ENCODE measurements at places on chromosomes 7 and 10. TPM values are rescaled to one million over a fixed set of nuclear protein-coding genes. Genes with fewer than 3 reads are reported as not detected.
A peak's percentile ranks its signal among the peaks of the same experiment; 100 is the strongest.

The ASIC3 gene
- 0.17 TPM for total RNA-seq

DNA sequence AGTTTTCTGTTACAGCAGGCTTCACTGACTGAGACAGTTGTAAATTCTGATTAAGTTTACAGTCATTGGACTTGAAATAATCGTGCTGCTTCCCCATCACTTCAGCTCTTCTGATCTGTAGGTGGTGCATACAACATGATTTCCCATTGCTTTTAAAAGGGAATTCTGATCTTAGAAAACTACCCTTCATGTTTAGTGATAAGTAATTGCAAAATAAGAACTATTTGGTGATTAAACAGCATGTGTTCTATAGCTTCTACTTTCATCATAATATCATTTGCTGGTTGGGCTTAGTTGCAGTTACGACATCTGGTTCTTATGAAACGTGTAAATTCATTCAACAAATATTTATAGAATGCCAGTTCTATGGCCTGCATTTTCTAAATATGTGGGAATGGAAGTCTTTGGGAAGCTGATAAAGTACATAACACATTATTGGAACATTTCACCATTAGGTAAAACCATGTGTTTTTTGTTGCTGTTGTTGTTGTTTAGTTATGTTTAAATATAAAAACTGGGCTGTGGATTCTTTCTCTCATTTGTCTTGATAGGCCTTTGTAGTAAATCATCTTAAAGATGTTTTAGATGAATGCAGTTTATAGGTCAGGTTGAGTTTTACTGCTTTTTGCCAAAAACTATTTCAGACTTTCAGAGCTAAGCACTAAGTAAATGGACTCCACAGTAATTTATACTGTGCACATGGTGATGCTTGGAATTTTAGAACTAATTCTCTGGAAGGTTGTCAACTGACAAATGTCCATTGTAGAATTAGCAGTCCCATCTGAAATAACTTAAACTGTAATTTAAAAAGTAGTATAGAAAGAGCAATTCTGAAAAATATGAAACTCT, 13.1 kb downstream of the GNAI1 start:
- DNase-seq: peak; percentile 93

GRCh38 chr10:95246582-95247051, 44.2 kb downstream of the PDLIM1 start:
- DNase-seq: peak; percentile 70

- DNase-seq: no peak
Measured at GRCh38 chr10:116611153-116611545, 9.6 kb upstream of the PNLIPRP2 start.

GRCh38 chr7:1719913-1720312, 49.8 kb downstream of the ELFN1 start:
- no peak for DNase-seq

GRCh38 chr10:60236869-60237524, 152.7 kb downstream of the ANK3 start:
- no peak for DNase-seq

DNA sequence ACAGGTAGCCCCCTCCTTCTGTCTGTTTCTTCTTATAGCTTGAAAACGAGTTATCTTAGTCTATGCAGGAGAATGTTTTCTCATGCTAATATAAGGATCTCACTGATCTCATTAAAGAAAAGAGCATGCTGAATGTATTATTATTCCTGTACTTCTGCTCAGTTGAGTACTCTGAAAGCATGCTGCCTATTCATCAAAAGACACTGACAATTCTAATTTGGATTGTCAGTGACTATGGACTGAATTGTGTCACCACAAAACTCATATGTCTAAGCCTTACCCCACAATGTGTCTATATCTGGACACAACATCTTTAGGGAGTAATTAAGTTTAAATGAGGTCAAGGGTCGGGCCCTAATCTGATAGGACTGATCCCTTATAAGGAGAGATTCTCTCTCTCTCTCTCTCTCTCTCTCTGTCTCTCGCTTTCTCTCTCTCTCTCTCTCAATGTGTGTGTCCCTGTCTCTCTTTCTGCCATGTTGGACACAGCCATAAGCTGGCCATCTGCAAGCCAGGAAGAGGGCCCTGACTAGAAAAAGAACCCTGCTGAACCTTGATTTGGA, 98.4 kb downstream of the GNAT3 start:
- DNase-seq: no peak

DNA sequence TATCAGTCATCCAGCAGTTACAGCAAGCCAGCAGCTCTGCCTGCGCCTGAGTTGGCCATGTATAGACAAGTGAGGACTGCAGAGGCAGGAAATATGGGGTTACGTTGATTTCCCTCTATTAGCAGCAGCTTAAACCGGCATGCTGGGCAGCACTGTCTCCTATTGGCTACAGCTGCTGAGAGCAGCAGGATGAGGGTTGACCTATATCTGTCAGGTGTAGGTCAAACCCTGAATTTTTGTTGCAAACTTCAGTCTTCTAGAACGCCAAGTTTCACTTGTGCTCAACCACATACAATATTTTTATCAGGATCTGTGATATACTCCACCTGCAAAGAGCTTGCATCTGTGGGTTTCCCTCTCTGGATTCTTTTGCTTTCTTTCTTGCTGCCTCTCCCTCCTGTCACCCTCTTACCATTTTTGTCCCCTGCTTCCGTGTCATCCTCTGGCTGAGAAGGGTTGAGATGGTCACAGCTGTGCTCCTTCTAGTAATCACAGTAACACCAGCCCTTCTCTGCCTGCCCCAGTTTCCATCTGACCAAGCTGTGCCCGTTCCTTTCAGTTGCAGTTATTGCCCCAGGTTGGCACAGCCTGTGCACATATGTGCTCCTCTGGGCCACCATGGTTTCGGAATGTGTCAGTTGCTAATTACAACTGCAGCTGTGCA, 23.8 kb upstream of the GLCCI1 start:
- DNase-seq: no peak
